Muscle of leg (tissue), 16 donors: ENCODE measurements at places on chromosomes 16 and 17.

DNA sequence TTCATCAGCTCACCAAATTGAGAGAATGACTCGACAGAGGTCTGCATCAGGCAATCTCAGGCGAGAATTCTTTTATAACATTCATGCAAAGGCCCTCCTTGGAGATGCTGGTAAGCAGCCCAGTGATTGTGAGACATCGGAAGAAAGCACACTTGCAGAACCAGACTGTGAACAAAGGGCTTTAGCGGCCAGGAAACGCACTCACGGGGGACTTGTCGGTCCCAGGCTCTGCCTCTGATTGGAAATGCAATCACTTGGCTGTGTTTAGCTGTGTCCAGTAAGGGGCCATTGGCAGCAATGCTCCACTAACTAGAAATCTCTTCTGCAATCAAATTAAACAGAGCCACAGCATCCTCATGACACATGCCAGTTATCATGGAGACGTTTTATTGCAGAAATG, 226.7 kb upstream of the CDH13 start:
- peak; percentile 43 for DNase-seq

DNA sequence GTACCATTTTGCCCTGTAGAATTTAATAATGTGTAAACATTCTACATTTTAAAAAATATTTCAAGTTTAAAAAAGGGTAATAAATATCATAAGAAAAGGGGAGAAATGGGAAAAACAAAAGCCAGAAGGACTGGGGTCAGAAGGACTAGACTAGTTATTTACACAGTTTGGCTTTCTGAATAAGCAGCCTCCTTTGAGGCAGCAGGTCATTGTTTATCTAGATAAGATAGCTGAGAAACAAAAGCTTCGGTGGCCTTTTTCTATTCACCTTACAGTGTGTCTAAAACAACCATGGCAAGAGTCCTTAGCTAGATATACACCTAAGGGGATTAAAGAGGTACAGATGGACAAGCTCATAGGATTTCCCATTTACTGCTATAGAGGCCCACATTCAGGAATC, 396.5 kb upstream of the PMFBP1 start:
- no peak for DNase-seq

DNA sequence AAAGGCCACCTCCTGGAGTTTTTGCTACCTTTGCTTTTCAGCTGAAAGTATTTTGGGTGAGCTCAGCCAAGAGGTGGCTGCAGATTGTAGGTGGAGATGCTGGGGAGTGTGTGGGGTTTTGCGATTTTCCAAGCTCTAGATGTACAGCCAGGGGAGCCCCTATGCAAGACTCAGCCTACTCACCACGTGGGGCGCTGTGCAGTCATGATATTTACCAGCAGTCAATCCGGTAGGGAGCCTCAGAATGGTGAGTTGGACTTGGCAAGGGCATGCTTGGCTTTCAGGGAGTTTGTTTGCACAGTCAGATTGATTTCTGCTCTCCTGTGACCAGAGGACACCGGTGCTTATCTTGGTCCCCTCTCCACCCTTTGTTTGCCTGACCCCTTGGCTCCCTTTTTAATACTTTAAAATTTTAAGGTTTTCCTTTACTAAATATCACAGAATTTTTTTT, 175.3 kb downstream of the UTP18 start:
- DNase-seq = peak; percentile 29

GRCh38 chr16:63200940-63201339, 1164.7 kb upstream of the CDH8 start:
- peak; percentile 48 for DNase-seq

DNA sequence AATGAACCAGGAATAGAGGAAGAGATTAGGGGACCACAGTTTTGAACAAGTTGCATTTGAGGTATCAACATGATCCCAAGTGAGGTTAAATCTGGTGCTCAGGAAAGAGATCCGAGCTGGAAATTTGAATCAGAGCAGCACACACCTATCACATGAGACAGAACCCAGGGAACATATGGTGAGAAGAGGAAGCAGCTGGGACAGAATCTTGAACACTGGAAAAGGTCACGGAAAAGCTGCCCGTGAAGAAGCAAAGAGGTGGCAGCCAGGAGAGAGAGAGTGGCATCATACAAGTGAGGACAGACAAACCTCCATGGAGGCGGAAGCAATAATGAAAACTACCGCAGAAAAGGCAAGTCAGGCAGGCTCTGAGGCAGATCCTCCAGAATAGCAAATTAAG, 36.1 kb downstream of the USP31 start:
- DNase-seq = no peak

GRCh38 chr17:68611353-68612208, 10.4 kb upstream of the FAM20A start:
- DNase-seq = no peak

DNA sequence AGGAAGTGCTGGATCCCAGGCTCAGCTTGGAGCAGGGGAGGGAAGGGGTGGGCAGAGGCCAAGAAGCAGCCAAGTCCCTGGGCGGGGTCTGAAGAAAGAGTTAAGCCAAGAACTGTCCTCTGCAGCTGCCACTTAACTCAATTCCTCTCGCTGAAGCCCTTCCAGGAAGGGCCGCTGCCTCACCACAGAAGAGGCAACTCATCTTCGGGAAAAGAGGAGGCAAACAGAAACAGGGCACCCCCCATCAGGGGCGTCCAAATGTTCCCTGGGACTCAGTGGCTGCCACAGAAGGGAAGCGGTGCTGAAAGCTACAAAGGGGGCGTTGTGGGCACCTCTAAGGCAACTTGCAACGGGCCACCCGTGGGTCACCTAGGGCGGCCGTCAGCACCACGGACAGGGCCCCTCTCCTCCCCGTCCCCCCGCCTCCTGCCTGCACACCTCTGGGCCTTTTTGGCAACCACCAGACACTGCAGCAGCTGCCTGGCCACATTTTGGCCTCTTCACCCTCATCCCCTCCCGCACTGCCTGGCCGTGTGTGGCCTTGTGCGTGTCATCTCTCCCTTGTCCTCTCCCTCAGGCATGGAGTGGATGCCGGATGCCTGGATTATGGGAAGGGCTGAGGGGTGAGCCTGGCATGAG, 2.5 kb downstream of the TLCD3B start:
- peak; percentile 57 for DNase-seq

DNA sequence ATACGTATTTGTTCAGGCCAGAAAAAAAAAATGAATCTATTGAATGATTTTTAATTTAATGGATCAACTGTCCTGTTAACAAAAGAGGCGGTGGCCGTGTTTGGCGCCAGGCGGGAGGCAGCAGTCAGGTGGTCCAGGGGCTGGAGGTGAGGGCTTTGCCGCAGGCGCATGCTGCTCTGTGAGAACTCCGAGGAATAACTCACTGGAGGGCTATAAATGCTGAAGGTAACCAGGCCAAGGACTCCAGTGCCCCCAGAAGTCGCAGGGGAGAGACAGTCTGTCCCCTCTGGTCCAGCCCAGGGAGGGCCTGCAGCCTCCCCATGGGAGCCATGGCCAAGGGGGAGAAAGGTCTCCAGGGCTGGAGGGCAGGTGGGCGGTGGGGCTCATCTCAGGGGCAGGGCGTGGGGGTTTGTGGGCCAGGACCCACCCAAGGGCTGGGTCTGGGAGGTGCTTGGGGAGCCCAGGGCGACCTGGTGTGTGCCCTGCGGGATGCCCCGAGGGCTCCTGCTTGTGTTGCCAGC, 7.1 kb upstream of the BAHCC1 start:
- no peak for DNase-seq

GRCh38 chr17:39240631-39241030, 14.9 kb upstream of the STAC2 start:
- DNase-seq = no peak

GRCh38 chr16:19114359-19115147, 789 bp downstream of the ITPRIPL2 start:
- DNase-seq = peak; percentile 83

- peak; percentile 96 for DNase-seq
These were observed 144.7 kb upstream of the SOX9 start for GRCh38 chr17:71976011-71976649.

DNA sequence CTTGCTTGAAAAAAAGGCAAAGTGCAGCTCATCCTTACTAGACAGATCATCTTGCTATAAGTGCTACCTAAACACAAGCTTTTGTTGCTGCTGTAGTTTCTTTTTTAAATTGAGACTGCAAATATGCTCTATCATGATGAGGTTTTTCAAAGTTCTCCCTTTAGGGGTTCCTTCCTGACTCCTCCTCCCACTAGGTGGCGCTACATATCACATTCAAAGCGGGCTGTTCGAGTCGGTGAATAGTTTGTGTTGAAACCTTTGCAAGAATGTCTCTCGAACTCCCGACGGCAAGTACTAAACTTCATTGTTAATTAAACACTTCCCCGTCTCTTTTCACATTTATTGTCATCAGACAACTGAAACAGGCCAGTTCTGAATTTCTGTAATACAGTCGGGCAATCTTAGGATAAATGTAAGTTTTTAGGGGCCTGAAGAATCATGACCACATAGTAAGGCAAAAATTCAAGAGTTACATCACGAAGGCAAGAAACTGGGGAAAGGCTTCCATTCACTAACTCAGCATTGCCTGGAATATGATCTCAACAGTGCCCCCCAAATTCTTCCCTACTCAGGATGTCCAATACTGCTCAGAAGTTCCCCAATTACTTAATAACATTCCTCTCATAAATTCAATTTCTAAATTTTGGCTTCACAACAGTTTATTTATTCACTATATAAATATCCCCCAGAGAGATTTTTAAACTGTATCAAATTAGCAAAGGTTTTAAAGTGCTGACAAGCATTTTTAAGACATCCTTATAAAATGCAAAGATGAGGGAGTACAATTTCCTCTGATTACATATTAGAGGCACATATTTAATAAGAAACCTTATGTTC, 6.7 kb downstream of the HS3ST3A1 start:
- DNase-seq = peak; percentile 91
